ENCODE measurements at places on chromosomes 7 and 10.

DNA sequence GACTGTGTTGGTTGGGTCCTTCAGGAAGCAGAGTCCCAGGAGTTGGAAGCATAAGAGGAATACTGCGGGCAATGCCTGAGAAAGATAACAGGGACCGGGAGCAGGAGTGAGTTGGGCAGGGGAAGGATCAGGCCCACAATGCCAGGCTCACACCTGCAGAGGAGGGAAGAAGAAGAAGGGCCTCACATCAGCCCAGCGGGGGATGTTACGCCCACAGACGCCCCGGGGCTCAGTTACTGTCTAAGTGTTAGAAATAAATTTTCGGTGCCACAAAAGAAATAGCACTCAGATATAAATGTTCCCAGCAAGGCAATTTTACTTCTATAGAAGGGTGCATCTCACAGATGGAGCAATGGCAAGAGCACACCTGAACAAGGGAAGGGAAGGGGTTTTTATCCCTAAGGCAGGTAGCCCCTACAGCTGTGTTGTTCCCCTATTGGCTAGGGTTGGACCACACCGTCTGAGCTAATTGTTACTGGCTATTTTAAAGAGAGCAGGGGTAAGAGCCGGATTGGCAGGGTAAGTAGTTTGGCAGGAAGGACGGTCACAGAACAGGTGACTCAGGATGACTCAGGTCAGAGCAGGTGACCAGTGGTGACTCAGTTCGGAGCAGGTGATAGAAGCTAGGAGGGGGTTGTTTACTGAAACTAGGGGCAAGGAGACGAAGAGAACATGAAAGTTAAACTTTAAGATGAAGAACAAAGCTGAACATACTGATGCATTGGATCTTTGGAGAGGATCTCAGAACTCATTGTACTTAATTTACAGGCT lies at the start of gene NOS3:
Gene NOS3 (plus strand): TSS at position 602 of the 771 bp plus-strand sequence. CDS start 2,787 bp downstream, outside the sequence.
- DNase-seq = no peak

GRCh38 chr7:146960773-146961391 lies 844.3 kb downstream of the CNTNAP2 start:
- no peak for DNase-seq

DNA sequence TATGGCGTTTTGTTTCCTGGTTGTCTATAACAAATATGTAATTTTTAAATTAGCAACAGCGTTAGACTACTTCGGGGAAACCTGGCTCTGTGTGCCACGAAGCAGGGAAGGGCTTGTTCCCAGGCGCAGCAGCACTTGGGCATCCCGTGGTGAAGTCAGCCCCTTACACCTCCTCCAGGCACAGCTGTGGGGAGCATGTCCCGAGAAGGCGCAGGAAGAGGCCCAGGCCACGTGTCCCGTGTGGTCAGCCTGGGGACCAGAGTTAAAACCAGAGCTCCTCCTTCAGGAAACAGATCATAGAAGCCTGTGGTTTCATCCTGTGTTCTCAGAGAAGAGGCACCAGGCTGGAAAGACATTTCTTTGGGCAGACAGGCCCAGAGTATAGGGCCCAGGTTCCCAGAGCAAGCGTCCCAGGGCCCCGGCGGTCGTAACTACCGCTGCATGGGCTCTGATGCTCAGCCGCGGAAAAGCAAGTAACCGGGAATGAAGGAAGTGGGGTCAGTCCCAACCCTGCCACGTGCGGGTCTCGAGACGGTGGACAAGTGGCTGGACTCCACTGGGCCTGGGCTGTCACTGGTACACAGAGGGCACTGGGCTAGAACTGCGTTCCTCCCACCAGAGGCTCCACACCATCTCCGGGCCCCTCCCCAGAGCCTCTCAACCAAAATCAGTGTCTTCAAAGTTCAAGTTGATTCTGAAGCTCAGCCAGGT lies 7.1 kb downstream of the NUDT1 start:
- no peak for DNase-seq

DNA sequence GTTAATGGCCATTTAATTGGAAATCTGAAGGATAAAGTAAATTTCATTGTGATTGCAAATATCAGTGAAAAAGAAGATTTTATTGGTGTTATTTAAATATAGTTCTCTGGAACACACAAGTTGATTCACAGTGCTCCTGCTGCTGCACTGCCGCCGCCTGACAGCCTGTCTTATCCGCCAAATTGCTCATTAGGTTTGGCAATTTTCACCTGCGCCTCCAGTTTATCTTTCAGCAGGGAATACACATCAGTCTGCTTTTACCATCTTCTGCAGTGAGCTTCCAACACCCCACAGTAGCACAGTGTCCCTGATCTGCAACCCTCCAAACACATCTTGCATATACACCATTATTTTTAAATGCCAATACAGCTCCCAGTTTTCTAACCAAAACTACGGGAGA lies 308.3 kb downstream of the PARD3 start:
- no peak for DNase-seq

GRCh38 chr10:126702181-126702580 lies 31.7 kb upstream of the C10orf90 start:
- no peak for DNase-seq

GRCh38 chr10:28604567-28605536 lies 71.9 kb downstream of the WAC start:
- DNase-seq = no peak

GRCh38 chr7:128108641-128109423 lies 77.6 kb upstream of the LRRC4 start:
- no peak for DNase-seq

DNA sequence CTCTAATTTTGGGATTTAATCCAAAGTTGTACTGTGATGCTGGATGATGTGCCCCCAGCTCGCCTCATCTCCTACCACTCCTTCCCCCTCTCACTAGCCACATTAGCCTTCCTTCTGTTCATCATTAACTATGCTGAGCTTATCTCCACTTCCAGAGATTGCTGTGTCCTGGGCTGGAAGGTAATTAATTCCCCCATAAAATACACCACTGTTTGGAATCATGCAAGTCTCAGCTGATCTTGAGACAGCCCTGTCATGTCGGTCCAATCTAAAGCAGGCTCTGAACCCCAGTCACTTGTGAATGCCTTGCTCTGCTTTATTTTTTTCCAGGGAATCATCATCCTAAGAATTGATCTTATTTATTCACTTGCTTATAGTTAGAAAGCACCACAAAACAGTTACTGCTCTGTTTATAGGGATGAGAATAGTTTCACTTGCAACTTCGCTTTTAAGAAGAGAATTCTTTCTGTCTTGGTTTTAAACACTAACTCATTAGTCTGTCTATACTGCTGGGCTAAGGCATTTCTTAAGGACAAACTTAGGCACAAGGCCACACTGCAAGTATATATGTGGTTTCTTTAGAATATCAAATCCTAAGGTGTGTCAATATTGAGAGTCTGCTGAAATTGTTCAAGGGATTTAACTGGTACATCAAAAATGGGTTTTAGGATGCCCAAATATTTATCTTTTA lies 341.1 kb upstream of the SEMA3A start:
- no peak for DNase-seq

Measured in NCI-H510A (cell line).